Neural progenitor cell (in vitro differentiated cells): ENCODE measurements at places on chromosomes 2 and 18. TPM values are rescaled to one million over a fixed set of nuclear protein-coding genes. Genes with fewer than 3 reads are reported as not detected.

- no peaks in the 10 kb centered on the region for H3K36me3 ChIP-seq
- H3K27me3 ChIP-seq = no peaks in the 10 kb centered on the region
- peaks cover under 1% of the 10 kb centered on the region for H3K4me1 ChIP-seq
- peak; percentile 72 for DNase-seq
Observed at GRCh38 chr18:34122724-34123334, 101.9 kb downstream of the NOL4 start.

Gene ITPRIPL1
- total RNA-seq = 4.3 and 4.9 TPM in 2 replicates

Gene QPCT
- 0.19 TPM in 1 of 2 replicates, not detected in the other for total RNA-seq

Gene CENPA
- 42.8 and 55.0 TPM in 2 replicates for total RNA-seq

Gene REG1B
- not detected in 2 replicates for total RNA-seq

DNA sequence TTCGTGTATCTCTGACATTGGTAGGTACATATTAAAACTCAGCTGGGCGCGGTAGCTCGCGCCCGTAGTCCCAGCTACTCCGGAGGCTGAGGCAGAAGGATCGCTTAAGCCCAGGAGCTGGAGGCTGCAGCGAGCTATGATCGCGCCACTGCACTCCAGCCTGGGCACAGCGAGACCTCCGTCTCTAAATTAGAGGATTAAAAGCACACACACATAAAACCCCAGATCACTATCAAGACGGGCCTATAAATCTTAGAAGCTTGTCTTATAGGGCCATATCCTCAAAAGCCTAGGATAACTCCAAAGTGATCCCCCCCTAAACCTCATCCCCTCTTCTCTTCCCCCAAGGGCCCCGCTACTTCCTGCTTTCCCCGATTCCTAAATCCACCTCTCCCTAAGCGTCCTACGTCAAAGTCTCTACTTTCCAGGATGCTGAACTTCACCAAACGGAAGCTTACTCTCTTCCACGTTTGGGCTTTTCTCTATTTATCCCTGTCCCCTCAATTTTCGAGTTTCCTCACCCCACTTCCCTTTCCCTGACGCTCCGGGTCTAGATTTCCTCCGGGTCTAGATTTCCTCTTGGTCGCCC is 707 bp downstream of the KRCC1 start:
- H3K36me3 ChIP-seq = peaks cover 4% of the 10 kb centered on the region
- peaks cover 18% of the 10 kb centered on the region for H3K4me1 ChIP-seq
- DNase-seq = no peak

- H3K27me3 ChIP-seq = no peaks in the 10 kb centered on the region
- no peak overlapping the region for H3K27ac ChIP-seq
- no peak for DNase-seq
- no peaks in the 10 kb centered on the region for H3K36me3 ChIP-seq
Observed at GRCh38 chr2:181106789-181107627, 126.6 kb downstream of the UBE2E3 start.

Gene ZNF397
- 79.4 and 93.0 TPM in 2 replicates for total RNA-seq

Gene RIT2
- total RNA-seq = not detected in 2 replicates

GRCh38 chr2:173001664-173002604 is 73.7 kb upstream of the MAP3K20 start:
- H3K4me1 ChIP-seq = peaks cover 23% of the 10 kb centered on the region
- no peak overlapping the region for H3K4me3 ChIP-seq
- no peaks in the 10 kb centered on the region for H3K36me3 ChIP-seq

GRCh38 chr2:161208527-161209139 is 48.4 kb downstream of the TANK start:
- peaks cover 5% of the 10 kb centered on the region for H3K4me1 ChIP-seq
- no peak overlapping the region for H3K27ac ChIP-seq
- peak; percentile 2 for DNase-seq
- H3K27me3 ChIP-seq = no peaks in the 10 kb centered on the region

Gene KATNAL2
- total RNA-seq = 28.6 and 39.9 TPM in 2 replicates

Gene MSH2
- total RNA-seq = 92.6 and 134 TPM in 2 replicates

- no peak overlapping the region for H3K4me3 ChIP-seq
- H3K27me3 ChIP-seq = no peaks in the 10 kb centered on the region
- no peak for DNase-seq
- no peaks in the 10 kb centered on the region for H3K36me3 ChIP-seq
- no peak overlapping the region for H3K27ac ChIP-seq
- no peaks in the 10 kb centered on the region for H3K4me1 ChIP-seq
Observed at GRCh38 chr18:48326901-48327675, 82.1 kb downstream of the ZBTB7C start.

Gene PTPRN
- 0.60 and 4.2 TPM in 2 replicates for total RNA-seq

- no peak overlapping the region for H3K4me3 ChIP-seq
- DNase-seq = no peak
- H3K36me3 ChIP-seq = no peaks in the 10 kb centered on the region
- no peaks in the 10 kb centered on the region for H3K27me3 ChIP-seq
- no peak overlapping the region for H3K27ac ChIP-seq
- H3K4me1 ChIP-seq = peaks cover 7% of the 10 kb centered on the region
Observed at GRCh38 chr2:173232956-173233744, 121.5 kb upstream of the CDCA7 start.

- no peak overlapping the region for H3K27ac ChIP-seq
- H3K27me3 ChIP-seq = no peaks in the 10 kb centered on the region
- no peak for DNase-seq
- H3K4me1 ChIP-seq = no peaks in the 10 kb centered on the region
Observed at GRCh38 chr2:107775791-107776190, 50.9 kb upstream of the RGPD4 start.

Gene NEB
- 0.49 and 0.53 TPM in 2 replicates for total RNA-seq

DNA sequence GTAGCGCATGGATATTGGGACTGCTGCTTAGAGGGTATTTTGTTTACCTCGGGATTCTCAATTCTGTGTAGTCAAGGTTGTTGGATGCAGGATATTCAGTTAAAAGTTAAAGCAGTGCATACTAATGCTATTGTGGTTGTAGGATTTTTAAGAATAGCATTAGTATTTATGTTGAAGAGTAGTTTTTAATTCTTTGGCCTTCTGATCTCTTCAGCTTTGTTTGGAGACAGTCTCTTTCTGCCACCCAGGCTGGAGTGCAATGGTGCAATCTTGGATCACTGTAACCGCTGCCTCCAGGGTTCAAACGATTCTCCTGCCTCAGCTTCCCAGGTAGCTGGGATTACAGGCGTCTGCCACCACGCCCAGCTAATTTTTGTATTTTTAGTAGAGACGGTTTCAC is 1.5 kb downstream of the RHBDD1 start:
- peaks cover 12% of the 10 kb centered on the region for H3K27me3 ChIP-seq
- no peaks in the 10 kb centered on the region for H3K36me3 ChIP-seq
- peak overlapping the region; percentile 46 for H3K4me3 ChIP-seq
- DNase-seq = no peak
- no peak overlapping the region for H3K27ac ChIP-seq

DNA sequence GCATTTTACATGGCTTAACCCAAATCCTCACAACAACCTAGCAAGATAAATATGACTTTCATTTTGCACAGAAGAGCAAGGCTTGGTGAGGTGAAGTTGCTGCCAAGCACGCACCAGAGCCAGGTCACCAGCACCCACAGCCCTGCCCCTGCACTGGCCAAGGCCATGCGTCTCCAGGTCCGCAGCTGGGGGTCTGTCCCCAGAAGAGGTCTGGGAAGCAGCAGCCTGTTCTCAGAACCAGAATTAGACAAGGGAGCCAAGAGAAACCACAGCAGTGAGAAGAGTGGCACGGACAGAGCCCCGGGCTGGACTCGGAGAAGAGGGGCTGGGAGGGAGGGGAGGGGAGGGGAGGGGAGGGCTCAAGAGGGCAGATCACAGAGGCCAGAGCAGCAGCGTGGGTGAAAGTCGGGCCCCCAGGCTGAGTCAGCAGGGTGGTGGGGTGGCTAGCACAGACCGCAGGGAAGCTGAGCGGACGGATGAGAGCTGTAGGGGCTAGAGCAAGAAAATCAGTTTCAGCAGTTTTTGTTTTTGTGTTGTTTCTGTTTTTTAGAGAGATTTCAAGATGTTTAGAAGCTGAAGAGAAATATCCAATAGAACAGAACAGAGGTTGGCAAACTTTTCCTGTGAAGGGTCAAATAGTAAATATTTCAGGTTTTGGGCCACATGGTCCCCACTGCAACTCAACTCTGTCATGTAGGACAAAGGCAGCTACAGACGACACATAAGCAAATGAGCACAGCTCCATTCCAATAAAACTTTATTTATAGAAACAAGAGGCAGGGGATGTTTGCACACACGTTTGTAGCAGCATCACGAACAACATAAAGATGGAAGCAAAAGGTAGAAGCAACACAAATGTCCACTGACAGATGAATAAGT is 7.4 kb upstream of the MTERF4 start:
- no peak overlapping the region for H3K4me3 ChIP-seq
- H3K36me3 ChIP-seq = no peaks in the 10 kb centered on the region
- no peaks in the 10 kb centered on the region for H3K27me3 ChIP-seq
- DNase-seq = no peak
- no peaks in the 10 kb centered on the region for H3K4me1 ChIP-seq

- peaks cover 31% of the 10 kb centered on the region for H3K4me1 ChIP-seq
- no peaks in the 10 kb centered on the region for H3K27me3 ChIP-seq
- H3K36me3 ChIP-seq = no peaks in the 10 kb centered on the region
- DNase-seq = no peak
- H3K4me3 ChIP-seq = no peak overlapping the region
Observed at GRCh38 chr2:213067888-213068287, 83.5 kb downstream of the IKZF2 start.

Gene CEP68
- 33.3 and 36.2 TPM in 2 replicates for total RNA-seq

DNA sequence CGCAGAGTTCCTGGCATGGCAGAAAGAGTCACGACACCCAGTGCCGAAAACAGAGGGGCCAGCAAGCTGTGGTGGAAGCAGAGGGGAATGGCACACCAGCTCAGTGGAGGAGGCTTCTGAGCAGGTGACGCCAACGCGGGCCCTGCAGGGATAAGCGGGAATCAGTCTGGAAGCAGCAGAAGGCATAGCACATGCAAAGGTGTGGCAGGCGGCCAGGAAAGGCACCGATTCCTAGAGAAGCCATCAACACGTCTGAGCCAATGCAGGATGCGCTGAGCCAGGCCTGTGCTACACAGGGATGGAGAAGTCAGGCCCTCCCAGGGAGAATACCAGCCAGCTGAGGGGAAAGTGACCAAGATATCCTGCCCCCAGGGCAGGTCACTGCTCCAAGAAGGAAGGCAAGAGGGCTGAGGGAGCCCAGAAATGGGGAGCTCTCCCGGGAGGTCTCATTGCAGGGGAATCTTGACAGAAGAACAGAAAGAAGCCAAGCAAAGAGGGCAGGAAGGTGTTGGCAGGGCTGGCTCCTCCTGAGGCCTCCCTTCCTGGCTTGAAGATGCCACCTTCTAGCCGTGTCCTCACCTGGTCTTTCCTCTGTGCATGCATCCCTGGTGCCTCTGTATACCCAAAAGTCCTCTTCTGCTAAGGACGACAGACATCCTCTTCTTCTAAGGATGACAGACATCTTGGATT is 16.3 kb downstream of the TEX51 start:
- no peaks in the 10 kb centered on the region for H3K36me3 ChIP-seq
- no peaks in the 10 kb centered on the region for H3K27me3 ChIP-seq
- no peak overlapping the region for H3K27ac ChIP-seq
- DNase-seq = no peak
- no peaks in the 10 kb centered on the region for H3K4me1 ChIP-seq

DNA sequence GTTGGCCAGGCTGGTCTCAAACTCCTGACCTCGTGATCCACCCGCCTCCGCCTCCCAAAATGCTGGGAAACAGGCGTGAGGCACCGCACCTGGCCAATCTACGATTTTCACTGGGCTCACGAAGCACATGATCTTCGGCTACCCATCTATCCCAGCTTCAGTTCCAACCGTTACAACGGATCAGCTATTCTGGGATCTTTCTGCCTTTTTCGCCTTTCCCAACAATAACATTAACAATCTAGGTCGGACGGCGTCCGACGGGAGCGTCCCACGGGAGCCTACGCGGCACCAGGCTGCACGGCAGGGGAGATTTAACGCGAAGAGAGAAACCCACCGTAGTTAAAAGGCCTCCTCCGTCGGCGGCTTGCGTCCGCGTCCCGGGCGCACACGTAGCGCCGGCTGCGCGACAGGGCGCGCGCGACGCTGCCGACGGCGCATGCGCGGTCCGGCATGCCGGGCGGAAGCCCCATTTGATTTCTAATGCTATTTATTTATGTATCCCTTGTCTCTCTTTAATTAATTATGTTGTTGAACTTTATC is at the start of gene MSL3B:
TSS of gene MSL3B (minus strand) at position 394 of the 540 bp plus-strand sequence.
- peak within 1 kb of the TSS; percentile 53 for H3K4me3 ChIP-seq
- DNase-seq = peak; percentile 81
- H3K27ac ChIP-seq = no peak within 1 kb of the TSS

Gene KIF1A
- 29.9 and 41.1 TPM in 2 replicates for total RNA-seq

Gene ASB18
- total RNA-seq = not detected in 2 replicates

DNA sequence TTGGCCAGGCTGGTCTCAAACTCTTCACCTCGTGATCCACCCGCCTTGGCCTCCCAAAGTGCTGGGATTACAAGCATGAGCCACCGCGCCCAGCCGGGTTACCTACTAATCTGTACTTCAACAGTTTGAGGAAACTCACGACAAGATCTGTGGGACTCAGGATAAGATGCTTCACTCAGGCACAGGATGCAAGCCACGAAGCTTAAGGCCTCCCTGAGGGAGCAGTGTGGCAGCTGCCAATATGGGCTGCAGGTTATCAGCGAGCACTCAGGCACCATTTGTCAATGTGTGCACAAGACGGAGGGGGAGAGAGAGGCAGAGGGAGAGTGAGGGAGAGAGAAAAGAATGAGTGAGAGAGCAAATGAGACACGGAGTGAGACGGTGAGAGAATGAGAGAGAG is 173.6 kb upstream of the RAB6C start:
- H3K4me3 ChIP-seq = no peak overlapping the region
- H3K27ac ChIP-seq = peak overlapping the region; percentile 64
- DNase-seq = no peak
- H3K36me3 ChIP-seq = no peaks in the 10 kb centered on the region

GRCh38 chr2:54613794-54614257 is 109.6 kb upstream of the EML6 start:
- H3K4me1 ChIP-seq = peaks cover 4% of the 10 kb centered on the region
- peaks cover 14% of the 10 kb centered on the region for H3K36me3 ChIP-seq
- no peak overlapping the region for H3K4me3 ChIP-seq

GRCh38 chr2:8540552-8541055 is 141.3 kb upstream of the ID2 start:
- no peak overlapping the region for H3K27ac ChIP-seq
- no peaks in the 10 kb centered on the region for H3K27me3 ChIP-seq
- DNase-seq = no peak
- H3K36me3 ChIP-seq = no peaks in the 10 kb centered on the region

- H3K4me1 ChIP-seq = peaks cover 6% of the 10 kb centered on the region
- no peak for DNase-seq
- H3K36me3 ChIP-seq = no peaks in the 10 kb centered on the region
- H3K27me3 ChIP-seq = no peaks in the 10 kb centered on the region
- no peak overlapping the region for H3K27ac ChIP-seq
Observed at GRCh38 chr2:216714376-216714775, 19.0 kb upstream of the IGFBP5 start.

GRCh38 chr2:196170606-196171247 is 651 bp downstream of the STK17B start:
- H3K27me3 ChIP-seq = peaks cover 29% of the 10 kb centered on the region
- peak overlapping the region; percentile 27 for H3K27ac ChIP-seq
- peak overlapping the region; percentile 78 for H3K4me3 ChIP-seq

- H3K36me3 ChIP-seq = no peaks in the 10 kb centered on the region
- DNase-seq = no peak
- H3K4me1 ChIP-seq = peaks cover 11% of the 10 kb centered on the region
- H3K27ac ChIP-seq = no peak overlapping the region
- peaks cover 37% of the 10 kb centered on the region for H3K27me3 ChIP-seq
- no peak overlapping the region for H3K4me3 ChIP-seq
Observed at GRCh38 chr2:62573137-62573731, 67.2 kb upstream of the TMEM17 start.
